ENCODE measurements at places on chromosomes 11 and 22.

DNA sequence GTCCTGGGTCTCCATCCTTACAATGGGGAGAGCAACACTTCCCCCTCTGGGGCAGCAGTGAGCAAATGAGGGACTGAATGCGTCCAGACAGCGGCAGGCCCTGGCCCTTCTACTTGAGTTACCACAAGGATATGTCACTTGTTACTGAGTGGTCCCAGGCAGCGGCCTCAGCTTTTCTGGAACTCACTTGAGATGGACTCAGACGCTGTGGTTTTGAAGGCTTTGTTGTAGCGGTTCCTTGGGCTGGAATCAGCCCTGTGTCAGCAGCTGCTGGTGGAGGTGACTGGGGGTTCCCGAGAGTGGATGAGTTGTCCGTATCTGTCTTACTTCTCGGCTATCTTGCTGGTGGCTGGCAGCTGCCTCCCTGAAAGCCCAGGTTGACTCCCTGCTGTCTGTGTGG lies 77.0 kb downstream of the MICAL2 start:
- DNase-seq = no peak

GRCh38 chr11:17978553-17979287 lies 34.1 kb downstream of the SERGEF start:
- peak; percentile 49 for DNase-seq

GRCh38 chr11:33585586-33586209 lies 114.9 kb downstream of the C11orf91 start:
- DNase-seq = no peak

DNA sequence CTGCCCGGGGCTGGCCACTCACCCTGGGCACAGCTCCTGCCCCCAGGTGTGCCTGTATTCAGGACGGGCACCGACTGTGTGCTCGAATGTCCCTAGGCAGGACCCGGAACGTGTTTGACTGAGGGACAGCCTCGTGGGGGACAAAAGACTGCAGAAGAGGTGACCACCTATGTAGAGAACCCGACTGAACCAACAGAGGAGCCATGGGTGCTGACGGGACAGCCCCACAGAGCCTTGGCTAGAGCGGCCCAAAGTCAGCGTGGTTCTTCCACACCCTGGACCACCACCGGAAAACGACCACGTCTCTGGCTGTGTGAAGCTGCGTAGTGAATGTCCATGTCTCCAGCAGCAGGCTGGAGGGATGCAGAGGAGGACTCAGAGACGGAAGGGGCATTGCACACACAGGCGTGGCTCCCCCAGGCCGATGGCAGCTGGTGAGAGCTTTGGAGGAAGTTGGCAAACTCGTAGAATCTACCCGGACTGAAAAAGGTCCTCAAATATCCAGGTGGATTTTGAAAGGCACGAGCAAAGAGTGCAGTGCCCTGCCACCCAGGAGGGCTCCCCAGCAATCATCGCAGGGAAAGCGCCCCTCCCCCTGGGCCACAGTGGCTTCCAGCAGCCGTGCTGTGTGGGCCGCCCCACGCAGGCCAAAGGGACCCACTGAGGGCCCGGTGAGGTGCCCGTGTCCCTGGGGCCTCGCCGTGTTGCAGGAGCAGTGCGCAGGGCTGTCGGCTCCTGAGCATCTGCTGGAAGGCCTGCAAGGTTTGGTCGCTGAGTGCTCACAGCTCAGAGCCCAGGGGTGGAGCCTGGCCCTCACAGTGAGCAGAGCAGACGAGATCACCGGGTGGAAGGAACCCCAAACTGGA lies 17.5 kb upstream of the MUC5B start:
- DNase-seq = no peak

- DNase-seq = no peak
Measured at GRCh38 chr11:104772806-104773241, 125.4 kb downstream of the CASP12 start.

DNA sequence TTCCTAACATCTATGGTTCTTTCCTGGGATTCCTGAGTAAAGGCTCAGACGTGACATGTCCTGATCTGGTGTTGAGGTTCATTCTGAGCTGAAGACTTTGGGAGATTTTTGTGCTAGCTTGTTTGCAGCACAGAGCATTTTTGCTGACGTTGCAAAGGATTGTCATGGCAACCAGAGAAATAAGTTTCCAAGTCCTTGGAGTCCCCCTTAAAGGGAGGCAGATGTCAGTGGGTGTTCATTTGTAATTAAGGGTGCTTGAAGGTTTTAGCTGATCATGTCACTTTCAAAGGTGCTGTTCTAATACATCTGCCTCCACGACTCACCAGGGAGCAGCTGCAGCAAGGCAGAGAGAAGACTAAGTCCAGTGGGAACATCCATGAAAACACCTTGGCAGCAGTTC lies 5.4 kb upstream of the SYN3 start:
- DNase-seq = no peak

- DNase-seq = peak; percentile 55
Measured at GRCh38 chr11:132278801-132279574, 908.6 kb downstream of the NTM start.

- DNase-seq = no peak
Measured at GRCh38 chr11:108511851-108512474, 13.8 kb upstream of the POGLUT3 start.

DNA sequence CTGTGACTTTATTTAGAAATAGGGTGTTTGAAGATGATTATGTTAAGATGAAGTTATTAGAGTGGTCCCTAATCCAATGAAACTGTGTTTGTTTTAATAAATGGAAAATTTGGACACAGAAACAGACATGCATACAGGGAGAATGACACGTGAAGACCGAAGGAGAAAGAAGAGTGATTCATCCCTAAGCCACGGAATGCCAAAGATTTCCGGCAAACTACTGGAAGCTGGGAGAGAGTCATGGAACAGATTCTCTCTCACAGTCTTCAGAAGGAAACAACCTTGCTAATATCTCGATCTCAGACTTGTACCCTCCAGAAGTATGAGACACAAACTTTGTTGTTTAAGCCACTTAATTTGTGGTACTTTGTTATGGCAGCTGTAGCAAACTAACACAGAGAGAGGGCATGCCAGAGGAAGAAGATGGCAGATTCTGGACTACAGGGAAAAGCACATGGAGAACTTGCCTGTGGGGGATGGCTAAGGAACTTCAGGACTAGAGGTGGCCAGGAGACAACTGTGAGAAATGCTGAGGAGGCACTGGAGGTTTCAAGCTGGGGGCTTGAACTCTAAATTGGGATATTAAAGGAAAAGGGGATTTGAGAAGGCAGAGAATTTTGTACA lies 733.5 kb upstream of the CCDC90B start:
- DNase-seq = no peak

- DNase-seq = peak; percentile 58
Measured at GRCh38 chr11:61056571-61056970, 45.7 kb upstream of the CD5 start.

DNA sequence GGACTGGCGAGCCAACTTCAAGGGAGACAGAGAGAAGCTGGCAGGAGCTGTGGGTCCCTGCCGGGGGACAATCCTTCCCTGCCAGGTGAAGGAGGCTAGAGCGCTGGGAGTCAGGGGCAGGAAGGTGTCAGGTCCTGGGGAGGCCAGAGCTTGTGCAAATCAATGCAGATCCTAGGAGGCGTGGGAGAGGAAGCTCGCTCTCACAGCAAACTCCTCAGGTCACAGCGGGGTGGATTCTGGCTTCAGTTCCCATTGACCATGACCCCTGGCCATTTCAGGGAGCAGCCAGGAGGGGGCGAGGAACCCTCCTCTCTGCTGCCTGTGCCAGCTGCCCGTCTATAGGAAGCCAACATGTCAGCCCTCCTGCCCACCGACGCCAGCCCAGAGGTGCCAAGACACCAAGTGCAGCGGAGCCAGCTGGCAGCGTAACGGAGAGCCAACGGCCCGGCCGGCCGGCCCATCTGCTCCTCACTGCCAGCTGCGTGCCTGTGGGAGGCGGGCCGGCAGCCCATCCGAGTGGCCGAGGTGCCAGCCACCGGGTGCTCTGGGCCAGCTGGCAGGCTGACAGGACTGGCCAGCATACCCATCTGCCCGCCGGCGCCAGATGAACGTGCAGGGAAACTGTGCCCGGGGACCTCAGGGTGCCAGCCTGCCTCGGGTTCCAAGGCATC lies 374.8 kb downstream of the MIAT start:
- no peak for DNase-seq

DNA sequence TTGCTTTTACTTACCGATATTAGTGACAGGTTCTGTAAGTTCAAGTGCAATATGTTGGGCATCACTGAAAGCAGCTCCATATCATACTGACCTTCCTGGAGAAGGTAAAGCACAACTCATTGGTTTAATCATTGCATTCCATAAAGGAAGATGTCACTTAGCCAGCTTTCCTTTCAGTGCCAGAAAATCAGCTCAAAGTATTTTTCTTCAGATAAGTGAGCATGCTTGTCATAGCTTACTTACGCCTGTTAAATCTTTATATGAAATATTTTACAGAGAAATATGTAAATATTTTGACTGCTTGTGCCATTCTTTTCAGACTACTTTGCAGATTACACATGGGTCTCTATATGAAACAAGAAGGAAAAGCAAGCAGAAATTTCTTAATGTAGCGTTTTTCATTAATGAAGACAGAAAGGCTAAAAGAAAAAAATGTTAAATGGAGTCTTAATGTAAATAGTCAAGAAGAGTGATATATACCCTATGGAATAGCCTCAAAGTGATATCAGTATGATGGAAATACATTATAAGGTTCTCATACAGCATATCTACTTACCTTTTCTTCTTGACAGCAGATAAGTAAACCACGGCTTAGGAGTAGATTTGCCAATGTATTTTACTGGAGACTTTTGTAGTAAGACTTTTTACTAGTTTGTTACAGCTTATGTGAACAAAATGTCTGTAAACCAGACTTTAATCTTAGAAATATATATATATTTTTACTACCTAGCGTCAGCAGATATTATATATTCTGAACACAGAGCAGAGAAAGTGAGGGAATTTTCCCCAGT lies 649.7 kb downstream of the METTL15 start:
- no peak for DNase-seq

DNA sequence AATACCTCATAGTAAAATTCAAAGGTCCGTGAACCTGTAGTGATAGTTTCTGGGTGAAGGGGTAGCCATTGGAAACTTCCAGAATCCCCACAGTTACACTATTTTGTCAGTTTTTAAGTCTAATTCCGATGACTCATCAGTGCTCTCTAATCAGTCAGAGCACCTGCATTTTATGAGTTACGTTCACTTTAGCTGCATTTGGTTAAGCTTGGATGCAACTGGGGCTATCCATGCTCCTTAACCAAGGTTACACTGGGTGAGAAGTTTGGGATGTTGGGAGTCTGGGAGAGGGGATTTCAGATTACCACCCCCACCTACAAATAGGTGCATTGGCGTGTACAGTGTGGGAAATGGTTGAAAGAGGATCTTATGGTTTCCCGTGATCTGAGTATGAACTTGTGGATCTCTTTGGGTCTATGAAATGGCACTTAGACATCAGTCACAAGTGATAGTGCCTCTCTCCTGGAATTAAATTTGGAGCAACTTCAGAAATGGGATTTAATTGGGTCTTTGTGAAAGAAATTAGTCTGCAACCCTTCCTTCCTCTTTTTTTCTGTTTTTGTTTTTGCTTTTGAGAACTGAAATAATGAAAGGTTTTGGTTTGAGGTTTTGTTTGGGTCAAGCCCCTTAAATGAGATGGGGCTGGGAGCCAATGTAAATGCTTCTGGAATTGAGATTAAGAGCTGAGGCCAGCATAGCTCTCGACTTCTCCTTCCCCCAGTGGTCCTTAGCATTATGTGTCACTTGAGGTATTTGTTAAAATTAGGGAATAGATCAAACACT lies 31.5 kb downstream of the EHF start:
- peak; percentile 39 for DNase-seq

- peak; percentile 78 for DNase-seq
Measured at GRCh38 chr11:70397983-70398833, at the start of gene CTTN. TSS of gene CTTN (plus strand) at chr11:70398529. CDS start at chr11:70407298, 8,769 bp downstream.

DNA sequence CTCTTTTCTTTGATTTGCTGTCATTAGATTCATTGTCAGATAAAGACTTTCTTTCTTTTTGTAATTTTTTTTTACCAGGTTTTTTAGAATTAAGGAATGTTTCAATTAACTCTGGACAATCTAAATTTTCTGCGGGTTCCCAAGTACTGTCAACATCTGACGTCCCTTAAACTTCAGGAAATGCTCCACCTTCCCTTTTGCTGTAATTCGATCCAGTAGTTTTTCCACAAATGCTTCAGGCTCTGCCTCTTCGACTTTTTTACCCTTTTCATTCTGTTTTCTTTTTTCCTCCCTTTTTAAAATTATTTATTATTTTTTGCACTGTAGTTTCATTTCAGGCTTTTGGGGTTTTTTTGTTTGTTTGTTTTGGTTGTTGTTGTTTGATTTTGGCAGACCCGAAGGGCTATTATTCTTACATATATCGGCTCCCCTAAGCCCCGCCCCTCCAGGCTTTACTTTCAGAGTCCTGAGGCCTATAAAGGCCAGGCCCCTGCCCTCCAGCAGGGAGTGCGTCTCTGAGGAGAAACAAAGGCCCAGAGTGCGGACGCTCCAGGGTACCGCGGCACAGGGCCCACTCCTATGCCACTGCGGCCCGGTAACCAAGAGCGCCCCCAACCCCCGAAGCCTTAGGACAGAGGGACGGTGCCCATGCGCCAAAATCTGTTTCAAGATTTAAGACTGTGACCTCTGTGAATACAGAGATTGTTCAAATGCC lies 116.4 kb downstream of the TYR start:
- DNase-seq = no peak

DNA sequence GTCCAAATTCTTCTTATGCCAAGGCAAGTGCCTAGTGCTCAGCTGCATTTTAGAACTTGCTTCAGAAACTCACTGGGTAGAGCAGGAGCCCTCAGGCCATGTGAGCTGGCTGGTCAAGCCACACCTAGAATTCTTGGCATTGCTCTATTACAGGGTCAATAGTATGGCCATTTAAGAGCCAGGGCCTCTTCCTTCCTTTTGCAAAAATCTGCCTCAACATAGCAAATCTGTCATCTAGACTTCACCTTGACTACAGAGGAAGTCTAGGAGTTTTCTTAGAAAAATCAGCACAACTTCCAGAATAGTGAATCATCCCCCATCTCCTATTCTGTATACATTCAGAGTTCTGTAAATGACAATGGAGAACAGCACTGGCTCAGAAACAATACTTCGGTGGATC lies 112.0 kb upstream of the TTC12 start:
- DNase-seq = no peak

- DNase-seq = no peak
Measured at GRCh38 chr11:88535266-88535665, 197.7 kb upstream of the CTSC start.

DNA sequence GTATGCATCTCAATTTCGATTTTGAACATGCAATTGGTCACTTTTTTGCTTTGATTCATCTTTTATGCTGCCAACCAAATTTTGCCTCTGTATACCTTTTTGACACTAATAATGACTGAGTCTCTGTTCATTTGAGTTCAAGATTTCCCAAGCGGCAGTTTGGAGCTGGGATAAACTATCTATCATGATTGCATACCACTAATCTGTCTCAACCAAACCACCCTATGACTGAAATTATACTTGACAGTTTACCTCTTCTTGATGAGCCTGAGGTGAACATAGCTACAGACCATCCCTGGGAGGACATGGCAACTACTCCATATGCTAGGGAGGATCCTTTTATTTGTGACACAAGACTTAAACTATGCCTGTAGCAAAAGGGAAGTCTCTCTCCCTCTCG lies 146.2 kb downstream of the PAX6 start:
- DNase-seq = no peak

Measured in GM12865 (cell line).